Stimulated activated CD8-positive, alpha-beta memory T cell treated with anti-CD3 and anti-CD28 coated beads, Interleukin-4, amount 100 ng/mL, for 1 hour (primary cell): ENCODE measurements at places on chromosomes 3 and 15.

DNA sequence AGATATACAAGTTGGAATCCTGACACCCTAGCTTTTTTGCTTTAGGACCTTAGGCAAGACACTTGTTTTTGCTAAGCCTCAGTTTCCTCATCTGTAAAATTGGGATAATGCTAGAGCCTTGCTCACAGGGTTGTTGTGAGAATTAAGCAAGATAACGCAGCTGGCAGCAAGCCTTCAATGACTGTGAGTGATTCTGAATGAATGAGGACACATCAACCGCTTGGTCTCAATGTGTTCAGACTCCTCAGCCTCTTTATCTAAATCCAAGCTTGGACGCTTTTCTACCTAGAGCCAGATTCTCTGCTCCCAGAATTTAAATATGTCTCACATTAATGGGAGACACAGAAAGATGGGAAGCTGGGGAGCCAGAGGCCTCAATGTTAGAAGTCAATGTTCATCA lies 11.8 kb upstream of the TLE3 start:
- no peak for DNase-seq

GRCh38 chr3:43872301-43872700 lies 181.6 kb downstream of the ABHD5 start:
- no peak for DNase-seq

DNA sequence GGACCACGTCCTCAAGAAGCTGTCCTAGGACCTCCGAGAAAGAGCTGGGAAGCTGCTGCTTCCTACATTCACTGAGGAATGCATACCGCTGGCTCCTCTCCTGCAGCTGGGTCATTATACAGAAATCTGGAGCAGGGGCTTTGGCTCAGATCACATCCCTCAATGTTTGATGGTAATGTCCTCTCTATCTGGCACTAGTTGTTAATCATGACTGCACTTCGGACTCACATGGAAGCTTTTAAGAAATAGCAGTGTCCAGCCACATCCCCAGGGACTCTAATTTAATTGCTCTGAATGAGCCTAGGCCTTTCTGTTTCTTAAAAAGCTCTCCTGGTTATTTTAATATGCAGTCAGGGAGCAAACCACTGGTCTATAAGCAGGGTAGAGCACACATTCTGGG lies 25.7 kb upstream of the MYRIP start:
- no peak for DNase-seq

- DNase-seq: no peak
Observed at GRCh38 chr3:109018828-109019227, 65.1 kb upstream of the GUCA1C start.

DNA sequence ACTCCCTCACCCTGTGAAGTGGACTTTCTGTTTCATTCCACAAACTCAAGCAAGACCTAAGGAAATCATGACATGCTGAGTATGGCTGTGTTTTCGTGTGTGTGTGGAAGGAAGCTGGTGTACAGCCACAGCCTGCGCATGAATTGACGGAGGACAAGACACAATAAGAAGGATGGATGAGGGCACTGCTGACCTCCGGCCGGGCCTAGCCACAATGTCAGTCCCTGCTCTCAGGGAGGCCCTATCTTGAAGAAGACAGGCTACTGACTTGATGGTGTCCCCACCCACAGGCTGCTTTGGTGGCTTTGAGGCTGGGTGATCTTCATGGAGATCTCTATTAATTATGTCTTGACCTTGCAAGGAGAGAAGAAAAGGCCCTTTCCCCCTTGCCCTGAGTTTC lies 39.3 kb upstream of the CDCP1 start:
- DNase-seq: no peak

- DNase-seq: no peak
Observed at GRCh38 chr15:96790004-96790403, 459.5 kb downstream of the NR2F2 start.

GRCh38 chr3:28934126-28934813 lies 346.6 kb upstream of the RBMS3 start:
- DNase-seq: no peak

- DNase-seq: no peak
Observed at GRCh38 chr3:186760141-186760833, 23.1 kb upstream of the EIF4A2 start.

DNA sequence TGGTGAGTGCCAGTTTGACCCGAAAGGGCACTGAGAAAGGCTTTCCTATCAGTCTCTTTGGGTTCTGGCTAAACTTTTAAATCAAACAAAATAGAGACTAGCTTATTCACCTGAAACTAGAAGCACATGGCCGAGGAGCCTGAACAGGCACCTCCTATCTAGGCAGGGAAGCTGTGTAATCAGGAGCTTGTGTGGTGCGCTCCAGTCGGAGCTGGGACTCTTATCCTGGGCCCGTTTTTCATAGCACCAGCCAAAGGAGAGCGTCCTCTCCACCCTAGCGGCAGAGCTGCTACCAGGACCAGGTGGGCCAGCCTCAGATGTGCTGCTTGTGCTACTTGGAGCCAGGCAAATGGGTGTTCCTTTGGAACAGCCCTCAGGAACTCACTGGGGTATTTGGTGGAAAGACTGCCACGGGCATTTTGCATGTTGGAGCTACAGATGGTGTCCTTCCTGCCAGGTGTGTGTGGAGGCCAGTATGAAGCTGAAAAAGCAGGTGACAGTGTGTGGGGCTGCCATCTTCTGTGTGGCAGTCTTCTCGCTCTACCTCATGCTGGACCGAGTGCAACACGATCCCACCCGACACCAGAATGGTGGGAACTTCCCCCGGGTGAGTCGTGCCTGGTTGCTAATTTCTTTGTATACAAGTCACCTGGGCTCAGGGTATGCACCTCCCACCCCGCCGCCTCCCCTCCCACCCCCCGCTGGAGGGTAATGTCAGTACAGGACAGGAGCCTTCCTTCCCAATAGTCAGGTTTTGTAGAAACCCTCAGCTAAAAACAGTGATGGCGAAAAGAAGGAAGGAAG lies 833 bp downstream of the MAN2A2 start:
- no peak for DNase-seq

GRCh38 chr3:103410231-103410630 lies 975.4 kb downstream of the ZPLD1 start:
- no peak for DNase-seq

DNA sequence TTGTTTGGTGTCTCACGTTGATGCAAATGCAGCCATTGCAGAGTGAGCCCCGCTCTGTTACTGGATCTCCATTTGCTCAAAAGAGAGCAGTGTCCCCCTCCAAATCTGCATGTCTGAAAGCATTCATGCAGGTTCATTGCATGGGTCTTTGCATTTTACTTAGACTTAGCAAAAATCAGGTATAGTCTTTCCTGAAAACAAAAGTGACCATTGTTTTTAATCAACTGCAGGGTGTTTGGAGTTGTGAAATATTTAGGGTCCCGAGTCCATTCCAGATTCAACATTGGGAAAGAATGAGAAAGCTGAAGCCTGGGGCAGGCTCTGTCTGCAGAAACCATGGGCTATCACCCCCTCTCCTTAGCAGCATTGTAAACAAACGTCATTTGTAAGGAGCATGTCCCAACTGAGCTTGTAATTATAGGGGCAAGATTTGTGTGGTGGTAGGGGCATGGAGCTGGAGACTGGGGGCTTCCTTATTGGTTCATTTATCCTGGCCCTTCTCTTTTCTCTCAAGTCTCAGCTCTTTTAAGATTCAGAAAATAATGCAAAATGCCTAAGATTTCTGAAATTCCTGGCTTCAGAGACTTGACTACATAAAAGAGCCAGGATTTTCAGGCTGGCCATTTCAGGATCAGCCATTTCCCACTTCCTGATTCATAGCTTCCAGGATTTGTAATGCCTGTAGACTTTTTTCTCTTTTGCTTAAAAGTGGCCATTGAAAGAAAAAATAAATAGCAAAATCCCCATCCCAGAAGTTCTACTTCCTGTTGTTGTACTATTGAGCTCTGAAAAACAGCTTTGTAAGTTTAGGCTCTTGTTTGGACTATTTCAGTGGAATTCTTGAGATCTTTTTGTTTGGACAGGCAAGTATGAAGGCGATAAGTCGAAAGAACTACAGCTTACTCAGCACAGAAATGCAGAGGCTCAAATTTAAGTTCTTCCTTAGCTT lies 23.0 kb downstream of the IGF1R start:
- no peak for DNase-seq

- DNase-seq: no peak
Observed at GRCh38 chr3:87413814-87414213, 137.4 kb upstream of the POU1F1 start.

GRCh38 chr3:109132801-109133473 lies 3.6 kb upstream of the C3orf85 start:
- no peak for DNase-seq

- DNase-seq: no peak
Observed at GRCh38 chr15:42384597-42384996, 25.3 kb downstream of the CAPN3 start.

- no peak for DNase-seq
Observed at GRCh38 chr15:25697586-25697985, 165.5 kb downstream of the ATP10A start.

DNA sequence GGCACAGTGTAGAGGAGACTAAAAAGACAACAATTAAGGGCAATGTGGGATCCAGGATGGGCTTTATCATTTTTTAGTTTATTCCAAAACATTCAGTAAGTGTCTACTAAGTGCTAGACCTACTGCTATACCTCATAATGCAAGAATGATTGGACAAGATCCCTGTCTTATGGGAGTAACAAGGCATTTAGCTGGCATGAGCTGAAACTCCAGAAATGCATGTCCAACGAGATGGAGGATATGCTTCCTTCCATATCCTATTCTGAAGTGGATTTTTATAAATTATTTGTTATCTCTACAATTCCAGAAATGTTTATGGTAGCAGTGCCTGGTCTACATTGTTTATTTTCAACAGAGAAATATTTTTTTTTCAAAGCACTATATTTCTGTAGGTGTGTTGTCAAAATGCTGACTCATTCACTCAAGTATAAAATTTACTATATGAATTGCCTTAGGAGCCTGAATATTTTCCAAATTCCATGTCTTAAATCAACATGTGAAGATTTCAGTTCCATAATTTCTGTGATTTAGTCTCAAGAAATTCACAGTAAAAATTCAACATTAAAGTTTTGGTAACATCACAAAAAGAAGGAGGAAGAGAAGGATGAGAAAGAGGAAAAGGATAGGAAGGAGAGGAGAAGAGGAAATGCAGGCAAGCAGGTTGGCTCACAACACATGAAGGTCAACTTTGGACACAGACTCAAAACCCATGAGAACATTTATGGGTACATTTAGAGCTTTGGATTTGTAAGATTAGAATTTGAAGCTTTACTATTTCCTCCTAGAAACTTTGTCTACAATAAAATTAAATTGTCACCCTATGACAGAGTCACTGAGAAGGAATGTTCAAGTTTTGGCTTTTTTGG lies 88.6 kb downstream of the P3H2 start:
- no peak for DNase-seq

GRCh38 chr3:40456940-40457823 lies at the start of gene RPL14:
Gene RPL14, plus strand, starts transcription at chr3:40457339. Its CDS starts 133 bp downstream, at chr3:40457472.
- peak; percentile 92 for DNase-seq
